ENCODE measurements at places on chromosomes 16 and 17.

DNA sequence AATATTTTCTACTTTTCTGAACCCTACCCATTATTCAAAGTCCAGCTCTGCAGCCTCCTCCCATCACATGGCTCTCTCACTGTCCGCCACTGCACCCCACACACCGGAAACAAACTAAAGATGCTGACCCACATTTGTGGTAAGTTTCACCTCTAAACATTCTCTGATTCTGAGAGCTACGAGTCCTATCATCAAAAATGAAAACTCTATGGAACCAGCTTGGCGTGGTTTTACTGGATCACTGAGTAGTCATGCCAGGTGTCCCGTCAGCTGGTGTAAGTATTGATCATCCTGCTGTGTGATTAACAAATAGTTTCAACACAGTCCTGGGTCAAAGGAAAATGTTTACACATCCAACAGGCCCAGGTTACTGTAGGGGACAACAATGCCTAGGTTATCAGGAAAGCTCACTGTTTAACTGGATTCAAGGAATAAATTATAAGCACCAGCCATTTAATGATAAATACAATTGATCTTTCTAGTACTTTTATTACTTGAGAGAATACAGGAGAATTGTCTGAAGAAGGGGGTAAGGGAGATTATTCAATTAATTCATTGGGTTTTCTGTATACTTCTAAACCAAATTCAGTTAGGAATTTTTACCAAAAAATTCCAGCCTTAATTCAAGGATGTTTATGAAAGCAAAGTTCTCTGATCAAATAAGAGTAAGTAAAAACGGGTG, 33.9 kb downstream of the CYTH1 start:
- no peak for DNase-seq

DNA sequence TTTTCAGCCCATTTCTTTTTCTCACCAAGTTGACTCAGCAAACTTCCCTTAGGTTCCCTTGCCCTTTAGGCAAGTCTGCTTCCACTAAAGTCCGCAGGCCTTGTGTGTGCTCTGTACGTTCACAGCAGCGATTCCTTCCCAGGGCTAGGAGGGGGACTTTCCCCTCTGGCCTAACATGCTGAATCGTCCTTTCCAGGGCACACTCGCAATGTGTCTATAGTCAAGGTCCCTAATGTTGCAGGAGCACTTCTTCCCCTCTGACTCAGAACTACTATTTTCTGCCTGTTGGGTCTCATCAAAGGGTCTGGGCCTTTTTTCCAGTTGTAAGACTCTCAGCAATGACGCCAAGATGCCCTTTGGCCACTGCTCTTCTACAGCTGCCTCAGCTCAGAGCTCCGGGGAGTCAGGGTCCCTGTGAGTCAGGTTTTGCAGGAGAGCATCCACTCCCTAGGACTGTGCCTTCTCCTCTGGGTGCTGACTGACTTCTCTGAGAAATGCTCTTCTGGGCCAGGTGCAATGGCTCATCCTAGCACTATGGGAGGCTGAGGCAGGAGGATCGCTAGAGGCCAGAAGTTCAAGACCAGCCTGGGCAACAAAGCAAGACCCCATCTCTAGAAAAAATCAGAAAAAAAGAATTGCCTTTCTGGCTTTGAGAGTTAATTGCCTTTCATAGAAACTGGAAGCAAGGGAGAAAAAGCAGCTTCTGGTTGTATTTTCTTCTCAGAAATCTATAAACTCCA, 64.4 kb upstream of the TBX2 start:
- DNase-seq: no peak

DNA sequence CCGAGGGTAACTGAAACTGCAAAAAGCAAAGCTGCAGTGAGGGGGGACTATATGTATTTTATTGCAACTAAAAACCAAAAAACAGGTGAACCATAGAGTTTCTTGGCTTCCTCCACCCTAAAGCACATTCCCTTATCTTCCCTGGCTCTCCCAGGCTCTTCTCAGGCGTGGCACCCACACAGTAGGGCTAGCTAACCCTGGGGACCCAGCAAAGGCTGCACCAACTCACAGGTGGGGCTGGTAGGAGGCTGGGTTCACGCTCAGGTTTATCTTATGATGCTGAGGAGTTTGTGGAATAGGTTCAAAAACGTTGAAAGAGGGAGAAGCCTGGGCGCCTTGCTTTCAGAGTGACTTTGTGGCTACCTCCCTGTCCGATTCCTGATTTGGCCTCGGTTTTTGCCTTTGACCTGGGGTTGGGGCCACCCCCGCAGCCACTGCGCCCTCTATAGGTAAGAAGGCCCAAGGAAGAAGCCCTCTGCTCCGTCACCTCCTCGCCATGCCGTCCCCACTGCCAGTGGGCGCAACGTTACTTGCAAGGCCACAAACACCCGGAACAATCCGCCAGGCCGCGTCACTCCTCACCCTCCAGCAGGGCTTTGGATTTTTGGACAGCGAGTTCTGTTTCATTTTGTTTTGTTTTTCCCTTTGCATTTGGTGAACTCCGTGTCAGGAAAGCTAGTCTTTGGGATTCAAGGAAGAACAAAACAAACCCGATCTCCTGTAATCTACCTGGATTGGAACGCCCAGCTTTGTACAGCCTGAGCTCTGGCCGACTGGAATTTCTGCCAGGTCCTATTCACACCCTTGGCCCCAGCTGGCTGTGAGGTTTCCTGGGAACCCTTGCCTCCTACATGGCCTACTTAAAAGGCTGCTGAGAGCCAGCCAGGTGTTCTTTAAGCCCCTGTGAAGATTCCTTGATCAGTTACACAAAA, 60.8 kb downstream of the TBC1D16 start:
- DNase-seq: no peak

DNA sequence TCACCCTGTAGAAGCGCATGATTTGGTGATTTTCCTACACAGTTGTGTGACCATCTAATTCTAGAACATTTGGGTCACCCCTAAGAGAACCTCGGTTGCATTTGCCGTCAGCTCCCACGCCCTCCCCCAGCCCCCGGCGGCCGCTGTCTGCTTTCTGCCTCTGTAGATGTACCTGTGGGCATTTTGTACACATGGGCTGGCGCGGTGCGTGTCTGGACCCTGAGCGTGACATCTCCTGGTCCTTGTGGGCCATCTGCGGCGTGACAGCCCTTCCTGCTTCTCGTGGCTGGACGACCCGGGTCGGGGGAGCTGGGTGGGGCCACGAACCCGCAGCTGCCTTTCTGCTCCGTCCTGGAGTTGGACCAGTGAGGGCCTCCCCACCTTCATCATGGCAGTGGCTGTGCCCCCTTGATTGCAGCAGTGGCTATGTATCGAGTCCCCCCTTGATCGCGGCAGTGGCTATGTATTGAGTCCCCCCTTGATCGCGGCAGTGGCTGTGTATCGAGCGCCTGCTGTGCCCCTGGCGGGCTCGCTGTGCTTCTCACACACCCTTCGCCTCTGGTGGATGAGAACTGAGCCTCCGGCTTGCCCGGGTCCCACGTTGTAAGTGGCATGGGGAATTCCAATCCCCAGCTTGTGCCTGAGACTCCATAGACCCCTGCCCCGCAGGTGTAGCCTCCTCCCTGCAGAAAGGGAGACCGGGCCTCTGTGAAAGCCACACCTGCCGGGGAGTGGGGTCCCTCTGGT, 24.1 kb downstream of the GSE1 start:
- no peak for DNase-seq

GRCh38 chr16:50627419-50627818, 53.7 kb downstream of the SNX20 start:
- no peak for DNase-seq

DNA sequence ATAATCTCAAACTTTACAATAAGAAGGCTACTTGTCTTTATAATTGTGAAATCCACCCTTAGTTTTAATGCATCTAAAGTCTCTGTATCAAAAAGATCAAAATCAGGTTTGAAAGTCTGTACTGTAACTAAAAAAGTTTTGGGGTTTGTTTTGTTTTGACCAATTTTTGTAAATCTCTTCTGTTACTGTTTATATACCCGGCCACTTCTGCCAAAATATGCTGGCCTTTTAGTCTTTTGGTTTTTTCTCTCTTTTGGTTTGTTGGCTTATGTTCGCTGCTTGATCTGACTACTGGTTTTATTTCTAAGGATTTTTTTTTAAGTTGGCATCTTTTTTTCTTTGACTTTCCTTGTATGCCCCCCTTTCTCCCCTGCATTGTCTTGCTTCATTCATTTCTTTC, 655.2 kb downstream of the MAF start:
- DNase-seq: no peak

DNA sequence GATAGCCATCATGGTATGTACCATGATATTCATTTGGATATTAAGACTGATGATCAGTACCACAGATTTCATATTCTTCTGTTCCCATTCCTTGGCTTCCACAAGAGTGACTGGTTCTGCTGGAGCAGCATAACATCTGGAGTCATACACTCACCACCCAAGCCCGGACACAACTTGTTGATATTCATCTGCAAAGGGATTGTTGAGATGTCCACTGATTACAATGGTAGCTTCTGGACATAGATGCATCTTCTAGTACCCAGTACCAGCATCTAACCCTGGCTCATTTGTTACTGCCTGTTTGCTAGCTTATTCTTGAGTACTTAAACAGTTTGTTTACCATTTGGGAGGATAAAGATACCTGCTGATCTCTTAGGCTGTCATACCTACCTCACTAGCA, 235.7 kb upstream of the AXIN2 start:
- DNase-seq: no peak

GRCh38 chr16:67915831-67916723, 15.6 kb downstream of the CTRL start:
- no peak for DNase-seq
